ENCODE measurements at places on chromosomes 16 and 17.

DNA sequence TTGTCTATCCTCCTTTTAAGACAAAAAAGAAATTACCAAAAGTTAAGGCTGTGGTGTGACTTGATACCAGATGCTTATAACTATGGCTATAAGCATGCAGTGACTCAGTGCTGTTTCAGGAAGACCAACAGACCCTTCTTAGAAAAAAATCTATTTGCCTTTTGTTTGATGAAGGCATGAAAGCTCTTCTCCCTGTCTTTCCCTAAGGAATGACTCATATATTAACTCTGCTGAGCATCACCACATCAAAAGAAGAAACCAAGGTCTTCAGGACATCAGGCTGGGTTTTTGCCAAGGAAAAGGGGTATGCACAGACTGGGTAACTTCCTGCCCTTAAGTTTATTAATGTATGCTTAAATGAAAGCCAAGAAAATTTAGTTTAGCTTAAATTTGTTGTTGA, 47.1 kb downstream of the VMP1 start:
- no peak for DNase-seq

GRCh38 chr16:5065326-5065725, 430 bp downstream of the C16orf89 start:
- DNase-seq, result no peak

DNA sequence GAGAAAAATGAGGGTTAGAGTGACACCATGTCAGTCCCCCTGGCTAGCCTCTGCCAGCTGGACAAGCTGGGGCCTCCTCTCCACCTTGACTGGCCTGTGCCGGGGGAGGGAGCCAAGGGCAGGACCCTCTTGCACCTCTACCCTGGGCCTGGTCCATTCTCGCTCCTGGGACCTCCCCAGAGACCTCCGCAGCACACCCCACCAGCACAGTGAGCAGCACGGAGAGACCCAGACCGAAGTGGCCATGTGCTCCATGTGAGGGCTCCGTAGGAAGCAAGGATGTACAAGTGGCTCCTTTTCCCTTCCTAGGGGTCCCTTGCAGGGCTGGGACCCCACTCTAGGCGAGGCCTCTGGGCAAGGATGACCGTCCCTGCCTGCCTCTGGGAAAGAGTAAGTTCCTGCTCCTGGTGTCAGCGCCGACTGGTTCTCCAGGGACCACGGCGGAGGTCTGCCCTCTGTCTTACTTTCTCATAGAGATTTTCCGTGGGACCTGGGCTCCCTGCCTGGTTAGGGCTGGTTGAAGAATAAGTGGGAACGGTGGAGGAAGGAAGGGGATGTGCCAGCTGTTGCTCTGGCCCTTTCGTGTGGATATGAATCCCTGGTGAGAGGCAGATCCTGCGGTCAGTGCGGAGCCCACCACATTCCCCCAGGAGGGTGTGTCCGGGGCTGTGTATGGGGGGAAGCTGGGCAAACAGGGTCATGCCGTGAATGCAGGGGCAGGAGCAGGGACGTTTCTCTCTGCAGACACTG, 124.2 kb downstream of the METRNL start:
- no peak for DNase-seq

DNA sequence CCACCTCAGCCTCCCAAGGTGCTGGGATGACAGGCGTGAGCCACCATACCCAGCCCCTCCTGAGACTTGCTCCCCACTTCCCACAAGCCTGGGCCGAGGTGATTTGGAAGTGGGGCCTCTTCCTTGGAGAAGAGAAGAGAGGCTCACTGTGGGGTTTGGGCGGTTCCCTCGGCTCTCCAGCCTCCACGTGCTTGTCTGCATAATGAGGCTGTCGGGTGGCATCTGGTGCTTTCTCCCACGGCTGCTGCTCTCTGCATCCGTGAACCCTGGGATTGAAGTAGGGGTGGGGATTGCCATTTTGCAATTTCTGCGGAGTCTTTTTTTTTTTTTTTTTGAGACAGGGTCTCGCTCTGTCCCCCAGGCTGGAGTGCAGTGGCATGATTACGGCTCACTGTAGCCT, 101.4 kb downstream of the RAP1GAP2 start:
- DNase-seq, result no peak

- DNase-seq, result peak; percentile 34
Measured at GRCh38 chr17:7404737-7405349, 946 bp upstream of the TMEM256 start.

GRCh38 chr16:4409081-4409932, 7.1 kb downstream of the CORO7 start:
- DNase-seq, result peak; percentile 62

GRCh38 chr16:13957197-13958078, 37.5 kb downstream of the ERCC4 start:
- DNase-seq, result peak; percentile 20

GRCh38 chr17:32828822-32829221, 48.1 kb downstream of the MYO1D start:
- DNase-seq, result no peak

DNA sequence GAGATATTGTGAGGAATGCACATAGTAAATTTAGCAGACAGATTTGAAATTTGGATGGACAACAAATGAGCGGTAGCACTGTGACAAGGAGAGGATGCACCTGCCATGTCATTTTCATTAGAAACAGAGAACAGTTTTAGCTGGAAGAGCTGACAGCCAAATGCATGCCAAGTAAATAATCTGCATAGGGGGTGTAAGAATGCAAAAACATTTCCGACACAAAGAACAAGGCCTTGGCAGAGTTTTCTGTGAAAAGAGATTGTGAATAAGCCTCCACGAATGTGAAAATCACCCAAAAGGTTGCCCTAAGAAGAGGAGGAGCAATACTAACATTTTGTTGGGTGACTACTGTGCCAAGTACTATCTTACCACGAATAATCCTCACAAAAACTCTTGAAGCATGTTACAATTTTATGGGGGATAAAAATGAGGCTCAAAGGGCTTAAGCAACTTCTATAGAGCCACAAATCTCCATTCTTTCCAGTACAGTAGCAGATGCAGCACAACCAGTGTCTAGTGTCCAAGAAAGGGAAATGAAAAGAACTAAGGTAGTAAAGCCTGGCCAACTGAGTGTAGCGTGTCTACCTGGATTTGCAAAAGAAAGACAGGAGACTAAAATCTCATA, 28.3 kb downstream of the TMEM100 start:
- DNase-seq, result no peak

GRCh38 chr17:8051831-8052230, 13.0 kb downstream of the ALOX15B start:
- no peak for DNase-seq

- no peak for DNase-seq
Measured at GRCh38 chr17:59391021-59391420, 59.6 kb downstream of the YPEL2 start.

GRCh38 chr17:65017207-65017774, 39.2 kb downstream of the GNA13 start:
- DNase-seq, result no peak

DNA sequence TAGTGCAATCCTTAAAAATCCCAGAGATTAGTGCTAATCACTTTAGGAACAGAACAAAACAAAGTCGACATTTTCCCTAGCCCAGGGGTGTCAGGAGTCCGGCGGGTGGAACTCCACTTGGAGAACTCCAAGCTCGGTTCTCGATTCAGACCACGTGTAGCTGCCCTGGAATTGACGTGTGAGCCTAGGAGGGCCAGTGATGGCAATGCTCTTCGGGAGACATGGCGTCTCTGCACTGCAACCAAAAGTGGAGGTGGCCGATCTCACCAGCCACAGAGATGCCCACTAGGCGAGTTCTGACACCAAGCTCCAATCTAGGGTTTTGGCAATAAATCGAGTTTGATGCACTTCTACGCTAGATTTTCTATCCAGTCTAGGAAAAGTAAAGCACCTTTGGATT, 17.6 kb downstream of the MAP1LC3B start:
- DNase-seq, result no peak

All from NCI-H345 (cell line).